ENCODE measurements at places on chromosomes 16 and 17.

GRCh38 chr17:61632826-61633225 lies 41.8 kb upstream of the NACA2 start:
- no peak for DNase-seq

GRCh38 chr17:40448213-40448638 lies 5.0 kb downstream of the IGFBP4 start:
- peak; percentile 65 for DNase-seq

GRCh38 chr17:80251966-80252365 lies 8.7 kb upstream of the RNF213 start:
- no peak for DNase-seq

DNA sequence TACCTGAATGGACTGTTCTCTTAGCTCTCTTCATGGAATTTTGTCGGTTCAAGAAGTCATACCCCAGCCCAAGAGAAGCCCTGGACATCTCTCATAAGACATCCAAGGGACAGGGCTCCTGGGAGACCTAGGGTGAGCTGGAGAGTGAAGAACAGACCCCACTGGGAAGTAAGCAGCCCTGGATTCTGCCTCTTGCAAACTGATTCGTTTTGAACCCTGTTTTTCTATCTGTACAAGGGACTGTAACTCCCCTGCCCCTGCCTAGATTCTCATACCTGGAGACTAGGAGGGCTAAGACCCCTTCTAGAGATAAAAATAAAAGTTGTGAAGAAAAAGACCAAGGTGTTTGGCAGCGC lies 449 bp downstream of the CCL3L1 start:
- no peak for DNase-seq

- DNase-seq = peak; percentile 22
Measured at GRCh38 chr16:29925105-29925756, 795 bp downstream of the KCTD13 start.

- DNase-seq = peak; percentile 20
Measured at GRCh38 chr17:73902416-73903181, 258.4 kb upstream of the SDK2 start.

- peak; percentile 1 for DNase-seq
Measured at GRCh38 chr16:17939122-17939536, 397.4 kb downstream of the NPIPA8 start.

DNA sequence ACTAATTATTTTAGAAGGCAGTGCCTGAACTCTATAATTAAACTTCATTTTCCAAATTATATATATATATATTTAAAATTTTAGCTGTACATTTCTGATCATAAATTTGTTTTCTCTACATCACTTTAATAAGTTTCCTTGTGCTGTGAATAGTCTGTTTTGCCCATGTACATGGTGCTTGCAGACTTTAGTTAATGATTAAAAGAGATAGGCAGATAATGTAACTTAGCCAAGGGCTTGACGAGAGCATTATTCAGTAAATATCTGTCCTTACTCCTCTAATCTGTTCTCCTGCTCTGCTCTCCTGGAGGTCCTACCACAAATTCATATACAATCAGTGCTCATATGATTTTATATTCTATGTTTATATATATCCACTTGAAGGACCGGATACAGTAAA lies 595.2 kb upstream of the KIF2B start:
- no peak for DNase-seq

All from suppressor macrophage treated with lipopolysaccharide for 4 hours (primary cell).